GM04504 (cell line): ENCODE measurements at places on chromosomes 2 and 18.

GRCh38 chr2:44071454-44072046, 75.8 kb upstream of the LRPPRC start:
- no peak for DNase-seq

DNA sequence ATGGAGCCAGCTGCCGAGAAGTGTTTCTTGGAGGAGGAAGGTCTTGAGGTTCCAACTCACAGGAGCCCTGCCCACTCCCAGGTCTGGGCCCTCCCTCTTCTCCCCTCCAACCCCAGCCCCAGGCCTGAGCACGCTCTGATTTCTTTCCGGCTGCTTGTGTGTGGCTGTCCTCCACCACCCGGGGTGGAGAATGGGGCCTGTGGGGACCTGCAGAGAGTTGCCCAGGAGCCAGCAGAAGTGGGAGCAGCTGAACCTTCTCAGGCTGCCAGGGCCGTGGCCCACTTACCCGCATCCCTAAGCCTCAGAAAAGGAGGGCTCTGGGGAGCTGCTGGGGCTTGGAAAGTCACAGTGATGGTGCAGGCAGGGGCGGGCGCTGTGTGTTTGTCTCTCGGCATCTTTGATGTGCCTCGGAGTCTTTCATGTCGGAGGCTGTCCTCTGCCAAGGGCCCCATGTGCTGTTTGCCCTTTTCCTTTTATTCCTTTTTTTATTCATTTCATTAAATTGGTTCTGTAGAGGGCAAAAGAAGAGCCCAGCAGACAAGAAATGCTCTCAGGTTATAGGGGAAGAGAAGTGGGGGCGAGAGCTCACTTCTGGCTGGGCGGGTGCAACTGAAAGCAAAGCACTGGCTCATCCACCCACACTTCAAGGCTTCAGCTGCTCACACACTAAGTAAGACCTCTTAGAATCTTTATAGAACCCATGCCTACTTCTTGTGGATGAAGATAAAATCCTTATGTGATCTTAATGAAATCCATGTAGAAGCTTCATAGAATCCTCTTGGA, 52.5 kb downstream of the SDC1 start:
- no peak for DNase-seq

DNA sequence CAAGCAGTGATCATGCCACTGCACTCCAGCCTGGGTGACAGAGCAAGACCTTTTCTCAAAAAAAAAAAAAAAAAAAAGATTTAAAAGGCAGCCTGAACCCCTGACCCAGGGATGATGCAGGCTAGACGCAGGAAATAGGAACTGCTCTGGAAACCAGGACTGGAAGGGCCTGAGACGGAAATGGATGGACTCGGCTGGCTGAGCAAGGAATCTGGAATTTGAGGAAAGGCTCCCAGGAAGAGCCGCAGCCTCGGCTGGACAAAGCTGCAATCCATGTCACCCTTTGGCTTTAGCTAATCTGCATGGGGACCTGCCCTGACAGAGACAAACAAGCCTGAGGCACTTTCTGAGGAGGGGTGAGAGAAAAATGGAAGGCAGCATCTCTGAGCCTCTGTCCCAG, 55.0 kb upstream of the DAPL1 start:
- no peak for DNase-seq

- no peak for DNase-seq
Observed at GRCh38 chr18:79527656-79528315, 132.1 kb downstream of the NFATC1 start.

GRCh38 chr18:56188529-56189275, 449.7 kb downstream of the TXNL1 start:
- no peak for DNase-seq

GRCh38 chr18:6683112-6683876, 46.2 kb upstream of the ARHGAP28 start:
- DNase-seq = no peak

GRCh38 chr2:47152803-47153202, 2.3 kb downstream of the STPG4 start:
- DNase-seq = no peak

DNA sequence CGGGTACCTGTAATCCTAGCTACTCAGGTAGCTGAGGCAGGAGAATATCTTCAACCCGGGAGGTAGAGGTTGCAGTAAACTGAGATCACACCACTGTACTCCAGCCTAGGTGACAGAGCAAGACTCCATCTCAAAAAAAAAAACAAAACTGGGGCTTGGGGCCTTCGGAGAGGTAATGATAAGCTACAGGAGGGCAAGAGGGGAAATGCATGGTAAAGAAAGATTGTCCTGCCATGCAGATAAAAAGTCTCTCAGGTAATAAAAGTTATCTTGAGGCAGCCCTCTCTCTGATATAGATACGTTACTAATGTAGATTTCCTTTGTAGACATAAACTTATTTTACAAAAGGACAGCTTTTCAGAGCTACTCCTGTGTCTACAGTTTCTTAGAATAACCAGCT, 3.7 kb upstream of the RAB1A start:
- no peak for DNase-seq

DNA sequence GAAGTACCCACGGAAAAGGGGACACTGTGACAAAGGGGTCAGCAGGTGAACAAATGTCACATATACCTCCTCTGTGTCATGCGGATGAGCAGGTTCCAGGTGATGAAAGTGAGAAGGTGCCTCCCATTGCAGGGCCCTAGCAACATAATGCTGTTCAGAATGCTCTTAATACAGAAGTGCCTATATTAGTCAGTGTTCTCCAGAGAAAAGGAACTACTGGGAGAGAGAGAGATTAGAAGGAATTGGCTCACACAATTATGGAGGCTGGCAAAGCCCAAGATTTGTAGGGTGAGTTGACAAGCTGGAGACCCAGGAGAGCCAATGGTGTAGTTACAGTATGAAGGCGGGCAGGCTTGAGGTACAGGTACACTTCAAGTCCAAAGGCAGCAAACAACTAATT, 98.1 kb upstream of the CDC42EP3 start:
- DNase-seq = no peak

GRCh38 chr2:208253600-208254117, 1.2 kb downstream of the IDH1 start:
- DNase-seq = no peak

GRCh38 chr2:107132070-107132469, 246.1 kb upstream of the ST6GAL2 start:
- DNase-seq = no peak

DNA sequence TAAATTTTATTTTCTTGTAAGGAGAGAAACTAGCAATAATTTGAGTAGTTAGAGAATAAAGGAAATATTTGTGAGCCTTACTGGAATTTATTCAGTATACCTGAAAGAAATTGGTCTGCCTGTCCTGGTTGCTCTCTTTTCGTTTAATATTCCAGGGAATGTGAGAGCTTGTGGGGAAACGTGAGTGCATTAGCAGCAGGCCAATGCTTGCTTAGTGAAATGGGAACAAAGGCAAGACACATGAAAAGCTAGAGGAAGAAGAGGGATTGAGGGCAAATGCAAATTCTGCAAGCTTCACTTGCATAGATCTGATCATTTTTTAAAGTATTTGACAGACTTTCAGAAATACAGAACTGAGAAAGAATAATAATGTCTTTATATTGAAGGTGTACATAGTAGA, 111.0 kb downstream of the ERBB4 start:
- no peak for DNase-seq

GRCh38 chr2:74858281-74858680, 24.4 kb downstream of the HK2 start:
- no peak for DNase-seq

GRCh38 chr18:49814147-49814499, 790 bp upstream of the ACAA2 start:
- DNase-seq = peak; percentile 30

GRCh38 chr2:146544701-146545100, 1300.1 kb upstream of the ACVR2A start:
- no peak for DNase-seq

DNA sequence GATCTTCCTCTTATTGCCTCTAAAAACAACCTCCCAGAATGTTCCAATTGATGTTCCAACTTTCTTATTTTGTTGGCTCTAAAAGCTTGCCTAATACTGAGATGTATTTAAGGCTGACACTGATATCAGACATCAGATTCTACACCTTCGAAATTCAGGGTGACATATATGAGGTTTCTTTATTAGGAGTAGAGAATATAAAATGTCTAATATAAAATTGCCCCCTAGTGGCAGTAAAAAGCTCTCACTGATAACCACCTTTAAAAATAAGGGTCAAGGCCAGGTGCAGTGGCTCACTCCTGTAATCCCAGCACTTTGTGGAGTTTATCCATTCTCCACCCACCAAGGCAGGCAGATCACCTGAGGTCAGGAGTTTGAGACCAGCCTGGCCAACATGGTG, 789.7 kb upstream of the SLC39A10 start:
- no peak for DNase-seq

DNA sequence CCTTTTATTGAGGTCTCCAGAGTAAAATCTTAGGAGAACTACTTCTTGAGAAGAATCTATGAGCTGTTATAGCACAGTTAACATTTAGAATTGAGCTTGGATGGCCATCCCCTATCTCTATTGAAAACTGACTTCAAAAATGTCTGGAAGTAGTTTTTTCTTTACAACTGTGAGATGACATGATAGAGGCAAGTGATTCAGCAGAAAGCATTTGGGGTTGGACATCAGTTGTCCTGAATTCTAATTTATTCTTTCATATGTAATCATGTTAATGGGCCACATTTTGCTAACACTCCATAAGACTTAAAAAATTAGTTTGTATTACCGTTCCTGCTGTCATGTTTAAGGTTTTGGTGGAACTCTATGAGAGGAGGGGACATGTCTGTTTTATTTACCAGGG, 237.0 kb upstream of the SLC14A2 start:
- no peak for DNase-seq

GRCh38 chr2:149782572-149782971, 195.0 kb upstream of the MMADHC start:
- DNase-seq = no peak

- DNase-seq = no peak
Observed at GRCh38 chr2:150548527-150548926, 61.1 kb upstream of the RND3 start.

- no peak for DNase-seq
Observed at GRCh38 chr2:173355132-173355865, 627 bp downstream of the CDCA7 start.

- no peak for DNase-seq
Observed at GRCh38 chr18:62957885-62958472, 242.6 kb downstream of the PHLPP1 start.

DNA sequence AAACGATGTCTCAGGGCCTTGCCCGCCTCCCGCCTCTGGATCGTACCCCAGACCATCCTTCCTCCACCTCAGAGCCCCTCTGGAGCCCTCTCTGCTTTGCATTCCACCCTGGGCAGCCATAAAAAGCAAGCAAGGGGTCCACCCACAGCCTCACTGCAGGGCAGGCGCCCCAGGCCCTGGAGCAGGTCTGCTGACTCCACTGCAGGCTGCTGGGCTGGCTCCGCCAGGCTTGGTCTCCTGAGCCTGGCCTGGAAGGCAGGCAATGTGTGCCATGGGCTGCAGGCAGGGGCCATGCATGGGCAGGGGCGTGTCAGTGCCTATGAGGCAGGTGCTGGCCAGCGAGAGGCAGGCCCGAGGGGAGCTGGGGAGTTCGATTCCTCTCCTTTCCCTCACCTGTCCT, 186.0 kb downstream of the ANKRD30B start:
- no peak for DNase-seq

- no peak for DNase-seq
Observed at GRCh38 chr2:132677661-132678060, 7.7 kb upstream of the LYPD1 start.

DNA sequence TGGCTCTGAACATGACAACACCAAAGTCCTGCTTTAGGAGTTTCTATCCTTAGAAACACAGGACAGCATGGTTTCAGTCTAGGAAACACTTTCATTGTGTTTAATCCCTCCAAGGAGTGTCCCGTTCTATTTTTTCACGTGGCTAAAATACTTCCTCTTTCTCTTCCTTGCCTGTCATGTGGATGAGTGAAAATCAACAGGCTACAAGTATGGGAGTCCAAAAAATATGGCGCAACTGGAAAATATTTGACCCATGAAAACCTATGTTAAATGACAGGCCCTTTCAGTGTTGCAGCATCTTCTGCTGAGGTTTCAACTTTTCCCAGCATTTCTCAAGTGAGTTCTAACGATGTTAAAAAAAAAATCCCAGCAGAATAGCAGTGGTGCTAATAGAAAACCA, 146.3 kb downstream of the LAMA3 start:
- no peak for DNase-seq

DNA sequence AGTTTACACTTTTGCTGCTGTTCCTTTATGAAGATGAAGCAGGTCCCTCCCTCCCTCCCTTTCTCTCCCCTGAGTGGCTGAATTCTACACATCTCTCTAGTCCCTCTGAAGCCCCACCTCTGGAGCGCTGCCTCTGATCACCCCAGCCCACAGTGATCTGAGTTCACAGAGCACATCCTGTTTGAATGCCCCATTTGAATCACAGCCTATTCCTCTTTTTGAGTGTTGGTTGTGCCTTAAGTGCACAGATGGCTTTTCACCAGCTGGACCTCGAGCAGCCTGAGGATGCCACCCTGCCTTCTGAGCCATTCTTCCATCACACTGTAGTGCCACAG, 87.1 kb downstream of the ITGB1BP1 start:
- DNase-seq = no peak

GRCh38 chr2:74915743-74916142, 42.7 kb upstream of the POLE4 start:
- no peak for DNase-seq

- no peak for DNase-seq
Observed at GRCh38 chr18:75358928-75359327, 68.6 kb downstream of the SMIM21 start.

GRCh38 chr2:152762202-152762601, 43.8 kb downstream of the ARL6IP6 start:
- DNase-seq = peak; percentile 62

DNA sequence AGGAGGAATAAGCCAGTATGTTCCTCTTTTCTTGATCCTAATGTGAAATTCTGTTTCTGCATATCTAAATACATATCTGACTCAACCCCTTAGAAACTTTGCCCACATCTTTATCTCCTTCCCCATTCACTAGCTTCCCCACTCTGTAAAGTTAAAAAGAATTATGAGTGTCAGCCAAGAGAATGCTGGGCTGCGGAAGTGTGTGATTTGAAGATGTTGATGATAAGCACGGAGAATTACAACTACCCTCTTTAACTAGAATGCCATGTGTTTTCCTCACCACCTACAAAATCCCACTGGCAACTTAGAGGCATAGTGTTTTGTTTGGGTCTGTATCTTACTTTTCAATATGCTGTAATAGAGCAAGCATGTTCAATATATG, 490.4 kb upstream of the FANCL start:
- no peak for DNase-seq

GRCh38 chr2:212480447-212480846, 58.2 kb downstream of the ERBB4 start:
- no peak for DNase-seq

GRCh38 chr2:109701362-109701761, 87.2 kb downstream of the SOWAHC start:
- no peak for DNase-seq

GRCh38 chr2:238308177-238308576, 12.1 kb upstream of the TRAF3IP1 start:
- DNase-seq = no peak

DNA sequence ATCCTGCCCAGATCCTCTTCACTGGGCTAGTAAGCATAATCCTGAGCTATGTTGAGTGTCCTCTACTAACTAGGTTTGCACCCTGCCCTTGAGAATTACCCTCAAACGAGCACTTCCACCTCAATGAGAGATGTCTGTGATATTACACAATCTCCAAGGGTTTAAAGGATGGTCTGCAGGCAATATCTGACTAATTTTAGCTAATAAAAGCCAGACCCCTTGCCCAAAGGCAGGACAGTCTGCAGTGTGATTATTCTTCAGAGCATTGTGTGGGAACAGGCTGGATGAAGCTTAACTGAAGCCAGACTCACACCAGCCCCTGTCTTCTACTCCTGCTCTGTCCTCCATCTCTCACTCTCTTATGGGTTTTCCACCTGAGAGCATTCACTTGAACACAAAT, 544.9 kb upstream of the DDX18 start:
- DNase-seq = no peak

- no peak for DNase-seq
Observed at GRCh38 chr18:7568426-7568825, 1.3 kb downstream of the PTPRM start.
